Activated CD8-positive, alpha-beta T cell treated with anti-CD3 and anti-CD28 coated beads for 36 hours (primary cell): ENCODE measurements at places on chromosomes 1 and 21. TPM values are rescaled to one million over a fixed set of nuclear protein-coding genes. Genes with fewer than 3 reads are reported as not detected.
A peak's percentile ranks its signal among the peaks of the same experiment; 100 is the strongest.

- DNase-seq: no peak
These were observed 14.2 kb downstream of the TTC34 start for GRCh38 chr1:2787163-2787911.

C4BPA gene
- total RNA-seq: not detected

DNA sequence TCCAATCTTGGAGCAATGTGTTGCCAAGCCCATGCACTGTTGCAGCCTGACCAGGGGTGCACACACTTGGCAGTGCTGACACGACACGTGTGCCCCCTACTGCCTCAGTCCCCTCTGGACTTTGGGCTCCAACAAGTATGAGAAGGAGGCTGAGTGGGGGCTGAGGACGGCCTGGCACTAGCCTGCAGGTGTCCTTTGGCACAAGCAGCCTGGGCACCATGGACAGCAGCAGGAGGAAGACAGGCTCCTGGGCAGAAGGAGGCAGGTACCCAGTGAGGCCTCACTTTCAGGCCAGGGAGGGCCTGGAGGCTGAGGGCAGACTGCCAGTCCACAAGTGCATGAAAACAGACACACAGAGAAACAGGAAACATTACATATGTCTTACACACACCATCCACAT is 1702.9 kb upstream of the B3GALT2 start:
- DNase-seq: no peak

DNA sequence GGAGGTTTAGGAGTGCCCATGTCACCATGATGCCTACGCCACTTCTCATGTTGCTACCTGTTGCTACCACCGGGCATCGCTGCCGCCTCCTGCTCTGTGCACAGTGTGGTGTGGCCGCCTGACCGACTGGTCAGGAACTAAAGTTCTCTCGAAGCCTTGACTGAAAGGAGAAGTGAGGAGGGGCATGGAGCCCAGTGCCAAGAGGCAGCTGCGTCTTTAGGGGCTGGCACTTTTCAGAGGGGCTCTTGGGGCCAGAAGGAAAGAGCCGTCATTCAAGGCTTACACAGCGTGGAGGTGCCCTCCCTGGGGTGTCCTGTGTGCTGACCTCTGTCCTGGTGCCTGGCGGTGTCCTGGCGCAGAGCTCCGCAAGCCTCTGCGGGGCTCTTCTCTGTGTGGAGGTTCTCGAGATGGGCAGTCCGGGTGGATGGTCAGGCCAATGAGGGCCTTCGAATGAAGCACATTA is 57.2 kb downstream of the ADARB1 start:
- no peak for DNase-seq

- no peak for DNase-seq
These were observed 7.0 kb downstream of the PSMG1 start for GRCh38 chr21:39176271-39176709.

DNA sequence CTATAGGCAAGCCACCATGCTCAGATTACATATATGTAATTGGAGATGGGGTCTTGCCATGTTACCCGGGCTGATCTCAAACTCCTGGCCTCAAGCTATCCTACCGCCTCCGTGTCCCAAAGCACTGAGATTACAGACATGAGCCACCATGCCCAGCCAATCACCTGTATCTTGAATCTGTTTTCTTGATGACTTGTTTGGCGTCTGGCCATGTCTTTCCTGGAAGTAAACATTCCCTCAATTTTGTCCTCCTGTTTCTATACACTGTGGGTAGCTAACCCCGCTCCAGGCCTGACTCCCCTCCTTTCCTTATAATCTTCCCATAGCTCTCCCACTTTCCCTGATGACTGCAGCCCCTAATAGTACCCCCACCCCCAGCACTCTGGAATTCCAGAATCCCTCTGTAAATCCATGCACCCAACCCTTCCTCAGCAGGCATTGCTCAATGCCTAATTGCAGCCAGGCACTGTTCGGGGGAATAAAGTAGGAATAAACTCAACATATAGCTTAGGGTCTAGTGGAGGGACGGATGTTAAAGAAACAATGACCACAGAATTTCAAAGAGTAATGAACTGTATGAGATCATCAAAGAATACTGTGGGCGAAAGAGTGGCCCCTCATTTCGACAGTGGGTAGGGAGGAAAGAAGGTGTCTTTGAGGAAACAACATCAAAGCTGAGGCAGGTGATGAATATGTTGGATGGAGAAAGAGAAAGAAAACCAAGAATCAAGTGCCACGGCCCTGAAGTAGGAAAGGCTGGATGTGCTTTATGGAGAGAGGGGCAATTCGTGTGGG is 161.5 kb downstream of the ADSS2 start:
- DNase-seq: no peak

DNA sequence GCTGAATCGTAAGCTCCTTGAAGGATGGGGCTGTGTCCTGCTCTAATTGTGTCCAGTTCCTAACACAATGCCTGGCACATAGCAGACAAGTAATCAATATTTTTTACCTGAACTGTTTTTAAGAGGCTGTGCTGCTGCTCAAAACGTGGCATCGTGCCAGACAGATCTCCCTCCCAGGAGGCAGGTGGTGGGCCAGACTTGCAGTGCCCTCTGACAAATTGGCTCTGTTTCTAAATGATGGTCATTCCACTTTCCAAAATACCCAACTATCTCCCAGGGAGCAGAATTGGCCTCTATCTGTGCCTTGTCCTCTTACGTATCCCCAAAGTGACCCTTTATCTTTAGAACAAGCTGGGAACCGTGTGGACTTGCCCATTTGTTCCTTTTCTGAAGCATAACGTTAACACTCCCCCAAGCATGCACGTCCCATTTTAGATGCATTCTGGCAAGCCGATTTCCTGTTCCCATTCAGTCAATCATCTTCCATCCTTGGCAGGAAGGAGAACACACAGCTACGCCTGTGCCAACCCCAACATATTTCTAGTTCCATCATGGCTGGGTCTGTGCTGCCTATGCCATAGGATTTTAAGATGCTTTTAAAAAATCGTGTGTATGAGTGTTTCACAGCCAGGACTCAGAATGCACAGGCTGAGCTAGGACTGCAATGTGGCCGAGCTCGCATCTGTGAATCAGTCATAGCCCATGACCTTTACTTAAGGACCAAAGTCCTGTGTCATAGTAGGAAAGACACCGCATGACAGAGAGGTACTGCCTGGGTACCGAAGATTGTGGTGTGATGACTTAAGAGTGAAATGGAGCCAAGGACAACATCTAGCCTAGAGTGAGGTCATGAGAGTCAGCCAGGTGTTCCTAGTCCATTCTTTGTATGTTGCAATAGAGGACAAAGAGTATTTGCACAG is 408.6 kb downstream of the PRDM2 start:
- no peak for DNase-seq

ZNF695 gene
- 2.6 TPM for total RNA-seq

- no peak for DNase-seq
These were observed 37.4 kb downstream of the GADD45A start for GRCh38 chr1:67722292-67722944.

- DNase-seq: no peak
These were observed 105.0 kb upstream of the SAMD11 start for GRCh38 chr1:818618-819291.

GRCh38 chr1:210260096-210260495 is 27.5 kb downstream of the SERTAD4 start:
- no peak for DNase-seq

DNA sequence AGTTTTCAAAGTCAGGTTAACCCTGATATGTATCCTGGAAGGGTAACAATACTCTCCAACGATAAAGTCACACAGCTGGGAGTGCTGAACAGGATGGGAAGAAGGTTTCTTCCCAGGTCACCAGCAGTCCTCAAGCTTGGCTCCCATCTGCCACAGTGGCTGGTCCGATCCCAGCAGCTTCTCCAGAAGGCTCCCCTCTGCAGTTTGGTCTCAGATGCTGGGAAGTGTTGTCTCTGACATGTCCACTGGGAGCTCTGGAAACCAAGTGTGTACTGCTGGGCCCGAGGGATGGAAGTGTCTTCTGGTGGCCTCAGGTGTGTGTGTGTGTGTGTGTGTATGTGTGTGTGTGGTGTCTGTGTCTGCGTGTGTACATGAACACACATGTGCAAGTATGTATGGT is 16.4 kb upstream of the GNL2 start:
- DNase-seq: no peak

DNA sequence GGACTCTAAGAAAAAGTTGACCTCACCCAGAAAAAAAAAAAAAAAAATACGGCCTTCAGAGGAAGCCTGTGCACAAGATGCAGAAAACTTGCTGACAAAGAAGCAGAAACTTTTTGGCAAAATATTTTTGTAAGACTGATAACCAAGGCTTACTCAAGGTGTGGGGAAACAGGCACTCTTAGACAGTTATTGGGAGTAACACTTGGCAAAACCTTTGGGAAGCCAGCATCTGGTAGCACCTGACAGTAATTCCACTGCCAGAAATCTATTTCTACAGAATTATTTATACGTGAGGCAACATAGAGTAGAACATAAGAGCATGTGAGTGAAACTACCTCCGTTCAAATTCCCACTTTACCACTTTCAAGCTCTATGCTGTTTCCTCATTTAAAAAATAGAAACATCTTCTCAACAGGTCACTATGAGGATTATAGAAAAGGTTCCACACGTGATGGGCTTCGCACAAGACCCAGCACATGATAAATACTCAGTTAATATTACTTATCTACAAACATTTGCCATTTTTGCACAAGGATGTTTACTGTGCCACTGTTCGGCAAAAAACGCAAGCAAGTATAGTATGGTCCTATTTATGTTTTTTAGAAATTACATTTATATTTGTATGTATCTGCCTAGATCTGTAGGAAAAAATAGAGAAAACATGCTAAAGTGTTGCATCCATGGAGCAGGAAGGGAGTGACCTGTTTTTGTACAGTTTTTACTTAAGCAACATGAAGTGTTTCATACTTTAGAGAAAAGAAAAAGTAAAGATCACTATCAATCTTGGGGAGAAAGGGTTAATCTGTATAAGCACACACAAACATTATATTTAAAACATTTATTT is 22.2 kb downstream of the MRPL39 start:
- no peak for DNase-seq

GRCh38 chr1:119204961-119205357 is 64.5 kb upstream of the WARS2 start:
- no peak for DNase-seq

ANKRD35 gene
- 0.59 TPM for total RNA-seq

GRCh38 chr1:22452481-22452957 is 868 bp downstream of the ZBTB40 start:
- peak; percentile 21 for DNase-seq

DNA sequence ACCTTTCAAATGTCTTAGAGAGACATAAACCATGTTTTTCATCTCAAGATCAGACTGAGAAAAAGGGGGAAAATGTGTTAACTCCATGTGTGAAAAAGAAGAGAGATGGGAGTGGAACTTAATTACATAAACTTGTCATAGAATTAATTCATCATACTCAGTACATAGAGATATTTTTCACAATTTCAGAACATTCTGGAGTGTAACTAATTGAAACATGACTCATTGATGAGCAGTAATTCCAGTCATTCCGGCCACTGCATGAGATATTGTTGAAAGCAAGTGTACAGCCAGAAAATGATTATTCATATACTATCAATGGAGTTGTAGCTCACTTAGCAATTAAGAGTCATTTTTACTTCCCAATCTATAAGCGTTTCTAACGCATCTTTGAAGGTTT is 739.3 kb downstream of the LTN1 start:
- no peak for DNase-seq

GRCh38 chr1:25909040-25909439 is 2.8 kb upstream of the STMN1 start:
- no peak for DNase-seq

GRCh38 chr21:15695241-15695640 is 34.5 kb upstream of the USP25 start:
- no peak for DNase-seq

LYPD8 gene
- not detected for total RNA-seq

GRCh38 chr1:78493451-78493850 is 2.7 kb downstream of the PTGFR start:
- DNase-seq: no peak

HTR1D gene
- total RNA-seq: not detected

- DNase-seq: no peak
These were observed 257.1 kb upstream of the CSF3R start for GRCh38 chr1:36739703-36740289.

- no peak for DNase-seq
These were observed 23.2 kb upstream of the CNIH3 start for GRCh38 chr1:224592636-224593582.

DNA sequence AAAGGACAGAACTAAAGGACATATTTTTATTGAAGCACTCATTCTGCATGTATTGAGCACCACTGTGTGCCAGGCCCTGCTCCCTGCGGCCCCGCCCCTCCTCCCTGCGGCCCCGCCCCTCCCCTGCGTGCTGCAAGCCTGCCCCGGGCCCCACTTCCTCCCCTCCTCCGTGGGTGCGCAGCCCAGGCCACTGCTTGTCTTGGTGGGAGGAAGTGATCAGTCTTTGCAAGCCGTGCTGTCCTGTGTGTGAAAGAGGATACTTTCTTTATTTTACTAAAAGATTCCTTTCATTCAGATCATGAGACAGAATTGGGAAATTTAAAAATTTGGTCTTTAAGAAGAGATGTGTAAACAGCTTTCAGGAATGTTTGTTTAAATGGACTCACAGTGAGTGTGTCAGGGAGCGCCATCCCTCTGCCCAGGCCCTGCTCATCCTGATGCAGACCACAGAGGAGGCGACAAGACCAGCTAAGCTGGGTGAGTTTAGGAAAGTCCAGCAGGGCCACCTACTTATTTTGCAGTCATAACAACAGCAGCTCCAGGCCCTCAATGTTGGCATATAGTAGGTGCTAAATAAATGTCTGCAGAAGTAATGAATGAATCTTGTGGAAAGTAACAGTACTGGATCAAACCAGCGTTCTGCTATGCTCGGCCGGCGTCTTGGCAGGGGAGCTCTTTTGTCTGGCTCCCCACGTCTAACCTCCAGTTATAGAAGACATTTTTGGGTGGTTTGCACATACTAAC is 88.3 kb upstream of the SELENON start:
- DNase-seq: peak; percentile 73

PLCH2 gene
- total RNA-seq: 6.0 TPM

DNA sequence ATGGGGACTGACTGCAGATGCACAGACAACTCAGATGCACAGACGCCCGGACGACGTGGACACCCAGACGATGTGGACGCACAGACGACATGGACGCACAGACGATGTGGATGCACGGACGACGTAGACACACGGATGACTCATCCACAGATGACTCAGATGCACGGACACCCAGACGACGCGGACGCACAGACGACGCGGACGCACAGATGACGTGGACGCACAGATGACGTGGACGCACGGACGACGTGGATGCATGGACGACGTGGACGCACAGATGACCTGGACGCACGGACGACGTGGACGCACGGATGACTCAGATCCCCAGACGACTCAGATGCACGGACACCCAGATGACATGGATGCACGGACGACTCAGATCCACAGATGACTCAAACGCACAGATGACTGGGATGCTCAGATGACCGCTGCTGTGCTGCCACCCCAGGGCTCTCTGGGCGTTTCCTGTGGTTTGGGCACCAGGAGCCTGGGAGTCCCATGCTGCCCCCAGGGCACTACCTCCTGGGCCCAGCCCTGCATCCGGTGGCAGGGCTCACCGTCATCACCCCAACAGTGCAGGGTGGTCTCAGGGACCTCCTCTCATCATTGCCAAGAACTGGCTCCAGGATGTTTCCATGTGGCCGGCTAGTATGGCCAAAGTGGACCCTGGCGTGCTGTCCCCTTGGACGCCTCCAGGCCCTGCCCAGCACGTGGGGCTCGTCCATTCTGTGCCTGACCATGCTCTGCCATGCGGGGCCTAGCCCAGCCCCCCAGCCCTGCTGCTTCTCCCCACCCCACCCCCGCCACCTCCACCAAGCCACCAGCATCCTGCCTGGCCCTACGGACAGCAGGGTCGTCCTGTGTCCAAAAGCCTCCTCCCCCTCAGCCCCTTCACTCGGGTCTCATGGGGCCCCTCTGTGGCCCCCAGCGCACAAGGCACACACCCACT is 14.0 kb downstream of the FAAP20 start:
- no peak for DNase-seq

NHLH2 gene
- total RNA-seq: not detected
